ENCODE measurements at places on chromosomes 11 and 22.

GRCh38 chr11:2923446-2924375, 5.5 kb downstream of the PHLDA2 start:
- no peak for DNase-seq

DNA sequence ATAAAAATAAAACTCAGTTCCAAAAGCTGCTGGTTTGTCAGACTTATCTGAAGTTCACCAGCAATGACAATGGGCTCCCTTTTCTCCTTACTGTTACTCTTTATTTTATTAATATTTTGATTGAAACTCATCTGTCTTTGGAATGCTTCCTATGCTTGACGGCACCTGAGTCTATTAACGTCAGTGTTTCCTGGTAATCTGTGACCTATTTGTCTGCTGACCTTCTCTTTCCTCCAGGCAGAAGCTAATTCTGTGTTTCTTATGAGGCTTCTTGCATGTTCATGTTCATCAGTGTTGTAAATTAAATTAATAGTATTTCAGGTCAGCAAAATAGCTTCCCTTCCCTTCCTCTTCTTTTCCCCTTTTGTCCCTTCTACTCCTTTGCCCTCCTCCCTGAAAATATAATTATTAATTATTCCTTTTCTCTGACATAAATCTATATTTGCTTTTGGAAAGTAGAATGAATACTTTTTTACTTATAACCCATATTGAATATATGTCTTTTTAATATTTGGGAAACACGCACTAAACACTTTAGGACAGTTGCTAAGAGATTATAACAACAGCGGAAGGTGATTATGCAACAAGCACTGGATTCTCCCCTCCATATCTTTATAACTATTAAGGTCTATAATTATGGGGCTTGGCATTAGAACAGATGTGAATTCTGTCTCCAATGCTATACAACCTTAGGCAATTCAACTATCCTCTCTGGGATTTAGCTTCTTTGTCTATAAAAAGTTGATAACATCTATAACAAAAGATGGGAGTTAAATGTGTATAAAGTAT, 32.1 kb upstream of the PCF11 start:
- no peak for DNase-seq

DNA sequence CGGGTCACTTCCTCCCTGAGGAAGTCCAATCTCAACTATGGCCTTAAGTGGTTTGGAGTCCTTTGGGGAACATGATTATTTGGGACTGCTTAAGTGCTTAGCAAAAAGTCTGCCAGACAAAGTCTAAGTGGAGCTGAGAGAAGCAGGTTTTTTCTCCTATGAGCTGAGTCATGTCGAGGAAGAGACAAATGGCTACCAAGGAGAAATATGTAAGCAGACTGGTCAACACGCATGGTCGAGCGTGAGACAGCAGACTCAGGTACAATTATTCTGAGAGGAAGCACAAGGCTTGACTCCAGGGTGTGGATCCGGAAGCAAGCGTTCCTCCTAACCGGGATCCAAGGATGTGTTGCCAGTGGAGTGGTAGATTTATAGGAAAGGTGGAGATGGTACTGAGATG, 30.6 kb downstream of the UBASH3B start:
- DNase-seq = no peak

- DNase-seq = no peak
Observed at GRCh38 chr22:44703255-44703870, 1.4 kb downstream of the PRR5 start.

DNA sequence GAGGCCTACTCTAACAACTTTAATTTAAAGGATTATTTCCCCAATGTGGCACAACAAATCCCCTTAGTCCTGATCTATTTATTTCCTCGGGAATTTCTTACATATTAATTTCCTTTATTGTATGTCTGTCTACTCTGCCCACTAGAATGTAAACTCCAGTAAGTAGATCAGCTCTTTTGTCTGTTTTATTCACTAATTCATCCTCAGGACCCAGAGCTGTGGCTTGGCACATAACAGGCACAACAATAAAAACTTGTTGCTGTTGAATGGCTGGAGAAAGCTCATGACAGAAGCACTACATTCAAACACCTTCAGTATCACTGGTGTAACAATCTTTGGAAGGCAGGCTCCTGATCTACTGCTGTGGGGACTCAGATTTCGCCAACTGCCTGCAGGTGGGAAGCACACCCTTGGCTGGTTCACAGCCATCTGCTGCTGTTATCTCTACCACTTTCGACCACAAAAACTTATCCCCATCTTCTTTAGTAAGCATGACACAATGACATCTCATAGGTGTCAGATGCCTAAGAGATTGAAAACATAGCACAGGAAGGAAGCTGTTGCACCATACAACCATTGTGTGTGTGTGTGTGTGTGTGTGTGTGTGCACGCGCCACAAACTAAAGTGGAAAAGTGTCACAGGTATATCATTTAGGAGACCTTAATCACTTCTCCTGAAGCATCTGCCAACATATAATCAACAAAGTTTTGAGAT, 11.9 kb downstream of the HIRA start:
- DNase-seq = no peak

- no peak for DNase-seq
Observed at GRCh38 chr11:86916330-86916729, 38.9 kb downstream of the FZD4 start.

- no peak for DNase-seq
Observed at GRCh38 chr11:64148917-64149617, 16.8 kb downstream of the MACROD1 start.

DNA sequence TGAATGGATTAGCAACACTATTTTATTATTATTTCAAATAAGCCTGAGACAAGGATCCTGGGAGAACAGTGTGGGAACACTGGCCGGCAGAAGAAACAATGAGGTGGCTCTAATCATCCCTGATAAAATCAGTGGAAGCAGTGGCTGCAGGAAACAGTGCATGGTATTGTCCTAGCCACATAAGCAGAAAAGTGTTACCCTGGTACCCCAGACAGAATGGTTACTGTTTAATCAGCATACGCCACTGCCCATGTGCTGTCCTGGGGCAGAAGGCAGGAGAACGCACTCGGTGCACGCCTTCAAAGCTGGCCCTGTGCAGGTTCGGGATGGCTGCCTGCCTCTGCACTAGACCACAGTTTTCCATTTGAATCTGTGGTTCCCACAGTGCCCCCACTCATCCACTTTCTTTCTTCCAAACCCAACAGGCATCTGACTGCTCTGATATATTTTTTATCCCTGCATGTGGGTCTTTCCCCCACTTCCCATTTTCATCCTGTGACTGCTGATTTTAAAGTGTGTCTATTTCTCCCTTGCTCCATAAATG, 25.7 kb downstream of the OPCML start:
- DNase-seq = no peak

DNA sequence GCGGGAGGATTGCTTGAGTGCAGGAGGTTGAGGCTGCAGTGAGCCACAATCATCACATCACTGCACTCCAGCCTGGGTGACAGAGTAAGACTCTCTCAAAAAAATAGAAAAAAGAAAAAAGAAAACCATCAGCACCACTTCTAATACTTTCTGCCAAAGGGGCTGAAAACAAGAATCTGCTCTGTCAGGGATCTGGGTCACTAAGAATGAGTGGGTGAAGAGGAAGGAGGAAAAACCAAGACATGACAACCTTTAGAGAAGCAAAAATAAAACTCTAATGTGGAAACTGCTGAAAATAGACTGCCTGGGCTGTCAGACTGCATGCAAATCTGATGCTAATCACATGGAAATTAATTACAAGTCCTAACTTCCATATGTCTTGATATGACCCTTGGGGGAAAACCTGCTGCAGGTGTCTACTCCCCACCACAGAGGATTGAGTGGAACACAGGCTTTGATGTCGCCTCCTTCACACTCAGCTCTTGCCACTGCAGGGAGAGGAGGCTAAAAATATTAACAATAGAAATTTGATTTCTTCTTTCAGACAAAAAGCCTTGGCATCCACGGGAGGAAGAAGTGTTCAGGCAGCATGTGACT, 62.5 kb upstream of the CRTAM start:
- DNase-seq = no peak

DNA sequence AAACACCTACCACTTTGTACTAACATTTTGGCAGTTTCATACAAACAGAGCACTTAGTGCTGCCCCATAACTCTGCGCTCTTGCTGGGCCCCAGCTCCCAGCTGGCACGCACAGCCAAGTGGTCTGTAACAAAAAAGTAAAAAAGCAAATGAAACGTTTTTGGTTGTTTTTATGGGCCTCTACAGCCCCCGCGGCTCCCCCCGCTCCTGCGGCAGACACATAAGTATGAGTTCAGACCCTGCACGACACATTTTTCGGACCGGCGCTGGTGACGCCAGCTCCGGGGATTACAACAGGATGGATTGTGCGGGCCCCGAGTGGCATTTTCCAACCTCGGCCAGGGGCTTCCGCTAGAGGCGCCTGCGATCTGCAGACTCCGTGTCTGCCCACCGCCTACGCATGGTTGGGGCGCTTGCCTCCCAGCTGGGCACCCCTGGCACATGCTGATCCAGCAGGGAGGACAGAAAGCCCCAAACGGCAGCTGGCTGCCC, 418.2 kb downstream of the SOX6 start:
- DNase-seq = no peak

- no peak for DNase-seq
Observed at GRCh38 chr11:119795231-119795630, 66.2 kb upstream of the NECTIN1 start.

DNA sequence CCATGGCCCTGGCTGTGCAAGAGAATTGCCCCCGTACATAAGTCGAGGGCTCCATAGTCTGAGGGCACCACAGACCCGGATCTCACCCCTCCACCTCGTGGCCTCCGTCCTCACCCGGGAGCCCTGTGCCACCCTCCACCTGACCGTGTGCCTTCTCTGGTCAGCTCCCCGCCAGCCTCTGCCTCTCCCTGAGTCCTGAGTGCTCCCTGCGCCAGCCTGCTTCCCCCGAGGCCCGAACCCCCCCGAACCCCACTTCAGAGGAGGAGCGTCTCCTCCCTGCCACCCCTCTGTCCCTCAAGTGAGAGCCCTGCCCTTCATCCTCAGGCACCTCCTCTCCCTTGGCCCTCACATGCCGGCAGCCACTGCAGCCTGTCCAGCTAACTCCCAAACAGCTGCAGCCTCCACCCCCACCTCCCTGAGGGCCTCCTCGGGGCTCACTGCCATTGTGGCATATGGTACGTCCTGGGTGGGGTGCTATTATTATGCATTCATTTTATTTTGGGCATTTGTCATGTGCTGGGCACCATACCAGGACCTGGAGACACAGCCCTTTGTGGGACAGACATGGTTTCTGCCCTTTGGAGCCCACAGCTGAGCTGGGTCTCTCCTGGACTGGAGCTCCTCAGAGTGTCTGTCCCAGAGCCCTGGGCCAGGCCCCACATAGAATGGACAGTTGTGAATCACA, 67.2 kb downstream of the MYO7A start:
- no peak for DNase-seq

GRCh38 chr11:122754553-122755322, 83.6 kb upstream of the CRTAM start:
- no peak for DNase-seq

- no peak for DNase-seq
Observed at GRCh38 chr11:32438346-32438865, 3.1 kb upstream of the WT1 start.

DNA sequence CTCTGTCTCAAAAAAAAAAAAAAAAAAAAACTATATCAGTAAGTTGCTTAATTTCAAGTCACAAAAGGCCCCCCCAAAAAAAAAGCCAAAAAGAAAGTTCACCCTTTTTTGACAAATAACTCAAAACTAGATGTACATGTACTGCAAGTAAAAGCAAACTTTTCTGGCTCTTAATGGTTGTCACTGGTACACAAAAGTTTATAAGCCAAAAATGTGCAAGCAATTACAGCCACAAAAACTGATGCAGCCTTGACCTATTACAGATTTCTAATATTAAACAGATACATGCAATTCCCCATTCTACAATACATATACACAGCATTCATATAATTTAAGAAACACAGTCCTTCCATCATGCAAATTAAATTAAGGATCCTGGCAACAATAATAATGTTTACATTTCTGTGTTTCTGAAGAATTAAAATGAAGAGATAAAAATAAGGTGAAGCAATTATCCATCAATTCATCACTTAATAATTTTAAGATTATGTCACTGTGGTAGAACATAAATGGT, 18.6 kb downstream of the PICALM start:
- no peak for DNase-seq

DNA sequence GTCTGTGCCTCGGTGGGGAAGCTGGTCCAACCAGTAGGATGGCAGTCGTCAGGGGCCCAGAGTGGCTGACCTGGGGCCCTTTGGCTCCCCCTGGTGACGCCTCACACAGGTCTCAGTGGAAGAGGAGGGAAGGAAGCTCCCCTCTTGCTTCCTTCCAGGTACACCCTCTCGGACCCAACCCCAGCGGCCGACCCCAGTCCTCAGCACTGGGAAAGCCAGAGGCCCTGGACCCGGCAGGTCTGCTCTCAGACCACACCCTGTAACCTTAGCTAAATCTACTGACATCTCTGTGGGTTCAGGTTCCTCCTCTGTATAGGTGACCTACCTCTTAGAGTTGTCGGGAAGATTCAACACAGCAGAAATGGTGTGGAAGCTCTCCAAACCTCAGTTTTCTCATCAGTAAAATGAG, 3.4 kb upstream of the SCUBE1 start:
- peak; percentile 49 for DNase-seq

GRCh38 chr11:2700415-2701211, 819 bp upstream of the KCNQ1OT1 start:
- no peak for DNase-seq

DNA sequence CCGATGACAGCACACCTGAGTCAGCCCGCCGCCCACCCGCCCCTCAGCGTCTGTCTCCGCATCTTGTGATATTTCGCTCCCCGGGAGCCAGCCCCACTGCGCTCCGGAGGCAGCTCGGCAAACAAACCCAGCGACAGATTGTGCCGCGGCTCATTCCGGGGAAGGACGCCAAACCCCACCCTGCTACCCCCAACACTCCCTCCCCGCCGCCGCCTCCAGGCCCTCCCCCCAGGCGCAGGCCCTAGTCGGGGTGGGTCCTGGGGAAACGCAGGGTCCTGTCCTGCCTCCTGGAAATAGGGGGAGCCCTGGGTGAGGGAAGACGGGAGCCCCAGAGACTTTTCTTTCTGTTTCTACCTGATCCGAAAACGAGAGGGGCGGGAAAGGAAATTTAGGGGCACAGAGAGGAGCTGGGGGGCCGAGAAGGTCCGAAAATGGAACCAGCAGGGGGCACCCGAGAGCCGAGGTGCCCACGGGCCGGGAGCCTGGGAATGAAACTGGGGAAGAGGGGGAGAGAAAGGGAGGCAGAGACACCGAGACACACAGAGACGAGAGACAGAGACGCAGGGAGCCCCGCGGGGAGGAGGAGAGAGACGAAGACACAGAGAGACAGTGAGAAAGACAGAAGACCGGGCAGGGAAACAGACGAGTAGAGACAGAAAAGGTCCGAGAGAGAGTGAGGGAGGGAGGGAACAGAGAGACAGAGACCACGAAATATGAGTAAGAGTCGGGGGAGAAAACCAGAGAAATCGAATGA, 1.7 kb upstream of the RTN4RL2 start:
- no peak for DNase-seq

DNA sequence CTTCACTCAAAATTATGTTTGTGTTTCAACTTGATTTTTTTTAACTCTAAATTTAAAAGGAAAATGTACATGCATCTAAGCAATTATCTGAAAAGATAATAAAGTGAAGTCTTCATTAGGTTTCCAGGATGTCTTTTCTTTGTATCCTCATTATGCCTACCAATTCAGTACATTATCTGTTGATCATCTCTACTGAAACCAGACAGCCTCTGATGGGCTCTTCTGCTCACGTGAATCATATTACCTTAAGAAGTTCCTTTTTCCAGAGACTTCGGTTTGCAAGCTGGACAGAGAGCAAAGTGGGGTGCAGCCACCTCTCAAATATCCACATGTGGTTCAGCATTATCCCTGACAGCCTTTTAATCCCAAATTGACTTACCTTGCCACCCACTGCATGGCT, 158.4 kb downstream of the CADM1 start:
- DNase-seq = no peak

GRCh38 chr22:45136594-45136993, 27.1 kb upstream of the NUP50 start:
- DNase-seq = no peak

Measured in stimulated activated CD8-positive, alpha-beta memory T cell treated with anti-CD3 and anti-CD28 coated beads, Interleukin-15, amount 100 ng/mL, for 1 hour (primary cell).